NCI-H2081 (cell line): ENCODE measurements at places on chromosomes 1 and 21.

DNA sequence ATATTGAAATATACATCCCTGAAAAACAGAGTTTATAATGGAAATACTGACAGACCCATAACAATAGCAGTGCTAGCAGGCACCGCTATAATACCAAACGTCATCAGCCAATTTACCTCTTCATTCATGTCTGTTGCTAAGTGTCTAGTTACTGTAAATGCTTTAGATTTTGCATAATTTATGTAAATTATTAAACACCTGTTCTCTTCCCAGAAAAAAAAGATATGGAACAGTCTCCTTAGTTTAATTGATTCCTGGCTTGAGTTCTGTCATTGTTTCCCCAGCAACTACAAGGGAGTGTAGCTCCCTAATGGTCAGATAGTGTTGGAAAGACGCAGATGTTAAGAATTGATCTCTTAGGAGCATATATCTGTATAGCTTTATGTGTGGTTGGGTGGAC lies 817.9 kb upstream of the ADGRL2 start:
- no peak for DNase-seq

GRCh38 chr21:46431884-46432488 lies 26.7 kb upstream of the DIP2A start:
- DNase-seq = no peak

GRCh38 chr1:177586429-177586828 lies 383.4 kb downstream of the SEC16B start:
- no peak for DNase-seq

DNA sequence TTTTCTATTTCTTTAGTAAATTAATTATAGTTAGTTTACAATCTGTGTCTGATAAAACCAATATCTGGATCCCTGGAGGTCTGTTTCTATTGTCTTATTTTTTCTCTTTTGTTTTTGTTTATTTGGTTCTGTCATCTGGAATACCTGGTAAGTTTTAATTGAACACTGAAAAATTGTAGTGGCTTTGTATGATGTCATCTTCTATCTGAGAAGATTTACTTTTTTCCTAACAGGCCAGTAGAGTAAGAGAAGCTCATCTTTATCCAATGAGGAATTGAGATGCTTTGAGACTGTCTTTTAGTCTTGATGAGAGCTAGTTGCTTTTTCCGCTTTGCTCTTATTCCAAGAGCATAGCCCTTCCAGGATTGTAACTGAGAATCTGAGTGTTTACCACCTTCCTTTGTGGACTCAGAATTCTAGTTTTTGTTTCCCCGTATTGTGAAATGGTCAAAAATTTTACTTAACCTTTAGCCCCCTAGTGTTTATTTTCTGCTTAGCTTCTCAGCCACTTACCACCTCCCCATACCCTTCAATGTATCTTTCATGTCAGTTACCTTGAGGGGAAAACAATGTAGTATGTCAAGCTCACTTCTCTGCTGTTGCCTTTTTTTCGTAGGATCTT lies 25.0 kb downstream of the PTGFRN start:
- no peak for DNase-seq

DNA sequence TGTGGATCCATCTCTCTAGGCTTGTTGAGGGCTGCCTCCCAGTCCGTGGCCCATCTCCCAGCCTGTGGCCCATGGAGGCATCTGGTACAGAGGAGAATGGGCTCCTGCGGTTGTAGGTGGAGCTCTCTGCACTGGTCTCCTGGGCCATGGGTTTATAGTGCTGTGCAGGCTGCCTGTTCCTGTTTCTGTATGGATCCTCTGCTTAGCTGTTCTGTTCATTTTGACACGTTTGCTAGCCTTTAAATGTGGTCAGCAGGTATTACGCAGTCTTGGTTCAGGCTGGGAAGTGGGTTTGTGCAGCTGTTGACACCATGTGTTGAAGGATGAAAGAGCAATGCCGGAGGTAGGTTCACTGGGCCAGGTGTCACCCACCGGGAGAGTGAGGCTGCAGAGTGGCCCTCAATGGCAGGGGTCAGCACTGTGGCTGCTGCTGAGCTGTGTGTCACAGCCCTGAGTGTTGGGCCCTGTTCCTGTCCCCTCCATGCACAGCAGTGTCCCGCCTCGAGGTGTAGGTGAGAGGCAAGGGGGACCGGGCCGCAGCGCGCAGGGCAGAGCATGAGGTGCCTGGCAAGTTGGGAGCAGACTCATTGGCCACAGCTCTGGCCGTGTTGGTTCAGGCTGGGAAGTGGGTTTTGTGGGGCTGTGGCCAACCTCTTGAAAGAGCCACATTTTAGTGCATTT lies 39.0 kb downstream of the SNAP47 start:
- peak; percentile 64 for DNase-seq

- peak; percentile 71 for DNase-seq
These were observed 147.2 kb downstream of the CHD1L start for GRCh38 chr1:147389532-147390184.

- no peak for DNase-seq
These were observed 17.9 kb upstream of the CLCA1 start for GRCh38 chr1:86450847-86451246.

DNA sequence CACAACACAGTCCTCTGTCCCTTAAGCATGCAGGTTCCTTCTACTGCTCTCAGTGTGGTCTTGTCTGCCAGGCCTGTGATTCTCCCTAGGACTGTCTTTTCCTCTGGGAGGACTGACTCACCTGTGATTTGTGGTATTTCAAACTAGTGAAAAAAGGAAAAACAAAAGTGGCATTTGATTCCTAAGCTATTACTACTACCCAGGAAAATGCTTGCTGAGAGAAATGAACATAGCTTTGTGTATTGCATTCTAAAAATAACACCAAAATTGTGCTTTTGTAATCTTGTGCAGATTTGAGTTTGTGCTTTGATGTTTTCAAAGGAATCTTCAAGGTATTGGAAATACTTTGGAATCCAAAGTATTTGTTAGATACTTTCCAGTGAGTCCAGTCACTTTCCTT lies 57.0 kb downstream of the GPR161 start:
- DNase-seq = no peak

GRCh38 chr1:21048462-21048861 lies 128.2 kb downstream of the EIF4G3 start:
- DNase-seq = no peak

- DNase-seq = no peak
These were observed 64.8 kb upstream of the ZNF281 start for GRCh38 chr1:200474633-200475032.

DNA sequence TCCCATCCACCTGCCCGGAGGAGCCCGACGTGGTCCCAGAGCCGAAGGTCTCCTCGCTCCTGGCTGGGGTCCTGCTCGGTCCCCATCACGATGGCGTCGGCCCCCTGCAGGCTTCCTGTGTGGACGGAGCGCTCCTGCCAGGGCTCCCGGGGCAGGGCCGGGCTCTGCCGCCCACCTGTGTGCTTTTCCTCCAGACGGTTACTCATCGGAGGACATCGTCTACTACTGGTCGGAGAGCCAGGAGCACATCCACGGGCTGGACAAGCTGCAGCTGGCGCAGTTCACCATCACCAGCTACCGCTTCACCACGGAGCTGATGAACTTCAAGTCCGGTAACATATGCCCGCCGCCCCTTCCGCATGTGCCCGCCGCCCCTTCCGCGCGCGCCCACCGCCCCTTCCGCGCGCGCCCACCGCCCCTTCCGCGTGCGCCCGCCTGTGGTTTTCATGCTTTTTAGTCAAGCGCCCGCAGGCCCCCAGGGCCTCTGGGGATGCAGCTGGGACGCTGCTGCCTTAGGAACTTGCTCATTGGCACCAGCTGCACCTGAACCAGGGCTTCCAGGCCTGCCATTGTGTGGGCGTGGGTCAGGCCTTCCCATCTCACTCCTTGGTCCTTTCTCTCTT lies 8.9 kb downstream of the GABRD start:
- no peak for DNase-seq

DNA sequence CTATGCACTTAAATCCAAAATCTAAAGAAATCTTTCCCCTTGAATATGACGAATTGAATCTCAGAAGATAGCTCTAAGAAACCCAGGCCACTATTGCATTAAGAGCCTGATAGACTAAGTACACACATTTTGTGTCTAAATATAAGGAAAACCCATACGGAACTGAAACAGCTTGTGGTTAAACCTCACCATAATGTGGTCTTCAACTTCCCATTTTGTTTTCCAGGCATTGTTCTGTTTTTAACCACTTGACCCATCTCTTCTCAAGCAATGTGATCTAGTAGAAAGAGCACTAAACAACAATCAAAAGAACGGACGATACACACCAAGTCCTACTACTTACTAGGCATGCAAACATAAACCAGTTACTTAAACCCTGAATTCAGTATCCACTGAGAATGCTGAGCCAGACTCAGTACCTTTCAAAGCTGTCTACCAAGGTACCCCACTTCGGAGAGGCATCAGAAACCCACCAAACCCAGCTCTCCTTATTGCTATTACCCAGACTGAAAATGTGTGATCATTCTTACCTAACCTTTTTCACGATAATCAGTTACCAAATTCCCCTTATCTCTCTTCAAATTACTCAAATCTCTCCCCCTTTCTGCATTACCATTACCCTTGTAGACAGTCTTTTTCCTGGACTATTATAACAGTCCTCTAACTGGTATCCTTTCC lies 12.8 kb downstream of the OTUD7B start:
- no peak for DNase-seq

DNA sequence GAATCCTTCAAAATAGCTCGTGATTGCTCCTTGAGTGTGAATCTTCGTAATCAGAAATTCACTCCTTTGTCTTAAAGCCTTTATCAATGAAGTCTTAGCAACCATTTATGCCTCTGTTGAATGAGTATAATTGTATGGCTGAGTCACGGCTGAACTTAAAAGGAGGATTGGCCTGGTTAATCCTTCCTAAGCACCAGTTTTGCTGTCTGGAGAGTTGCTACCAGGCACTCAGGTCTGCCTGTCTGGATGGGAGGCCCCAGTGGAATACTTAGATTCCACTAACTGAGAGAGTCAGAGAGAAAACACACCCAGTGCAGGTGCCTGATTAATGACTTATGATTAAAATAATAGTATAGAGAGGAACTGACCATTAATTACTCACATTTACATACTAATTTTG lies 7.6 kb upstream of the HHAT start:
- no peak for DNase-seq

- no peak for DNase-seq
These were observed at the start of gene KCNJ9 for GRCh38 chr1:160081261-160081936. KCNJ9 (plus strand) TSS chr1:160081538; CDS start chr1:160084031, 2,493 bp downstream.

- peak; percentile 45 for DNase-seq
These were observed 53.2 kb upstream of the TMEM51 start for GRCh38 chr1:15100121-15100879.

DNA sequence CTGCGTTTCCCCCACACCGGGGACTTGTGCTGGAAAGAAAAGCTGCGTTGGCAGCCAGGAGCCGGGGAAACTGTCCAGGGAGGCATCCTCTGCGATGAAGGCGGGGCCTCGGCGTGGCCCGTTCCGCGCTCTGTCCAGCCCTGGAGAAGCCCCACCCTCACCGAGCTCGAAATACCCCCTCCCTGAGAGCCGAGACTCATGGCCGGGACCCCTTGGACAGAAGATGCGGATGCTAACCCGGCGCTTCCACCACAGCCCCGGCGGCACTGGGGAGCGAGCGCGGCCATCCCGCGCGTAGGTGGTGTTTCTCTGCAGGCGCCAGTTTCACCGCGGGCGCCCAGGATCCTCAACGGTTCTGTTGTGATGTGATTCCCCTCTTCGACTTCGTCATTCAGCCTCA lies 31.6 kb downstream of the PDE9A start:
- no peak for DNase-seq

DNA sequence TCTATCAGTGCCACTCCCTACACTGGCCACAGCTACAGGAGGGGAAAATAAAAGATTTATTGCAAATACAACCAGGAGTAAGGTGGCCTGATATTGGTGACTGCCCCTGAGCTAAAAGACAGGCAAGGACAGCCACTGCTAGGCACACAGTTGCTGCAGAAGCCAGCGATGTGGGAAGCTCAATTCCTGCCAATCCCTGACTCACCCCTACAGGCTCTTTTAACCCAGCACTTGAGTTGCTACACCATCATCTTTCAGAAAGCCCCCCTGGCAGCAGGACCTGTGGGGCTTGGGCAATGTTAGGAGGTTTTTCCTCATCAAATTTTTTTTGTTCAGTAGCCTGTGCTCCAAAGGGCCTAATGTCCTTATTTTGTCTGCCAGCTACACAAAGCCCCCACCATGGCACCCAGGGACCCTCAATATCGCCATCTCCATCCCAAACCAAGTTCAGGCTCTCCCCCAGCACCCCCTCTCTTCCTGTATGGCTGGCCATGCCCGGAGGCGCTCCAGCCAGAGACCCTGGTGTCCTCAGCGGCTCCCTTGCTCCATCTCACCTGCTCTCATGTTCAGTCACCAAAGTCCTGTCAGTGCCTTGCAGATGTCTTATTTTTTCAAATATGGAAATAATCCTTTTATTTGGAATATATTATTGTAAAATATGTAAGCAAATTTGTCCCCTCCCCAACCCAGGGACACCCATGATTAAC lies 13.4 kb downstream of the CLEC20A start:
- DNase-seq = no peak

GRCh38 chr1:54220004-54220811 lies 20.2 kb downstream of the MRPL37 start:
- no peak for DNase-seq
